Adipose tissue (tissue), 3 donors: ENCODE measurements at places on chromosomes 5 and 9. TPM values are rescaled to one million over a fixed set of nuclear protein-coding genes. Genes with fewer than 3 reads are reported as not detected.

Gene N4BP3
- 0.58 TPM for polyA plus RNA-seq

Gene C5orf52
- polyA plus RNA-seq = not detected

Gene PTGDS
- 185 TPM for polyA plus RNA-seq

Gene ZDHHC11B
- 2.7 TPM for polyA plus RNA-seq

Gene NUTM2G
- not detected for polyA plus RNA-seq

Gene C5orf58
- not detected for polyA plus RNA-seq

Gene UBE2QL1
- 0.90 TPM for polyA plus RNA-seq

Gene SREK1IP1
- 5.5 TPM for polyA plus RNA-seq

Gene PCAT7
- not detected for polyA plus RNA-seq

Gene ITK
- 1.4 TPM for polyA plus RNA-seq
